ENCODE measurements at places on chromosomes 3 and 15.

DNA sequence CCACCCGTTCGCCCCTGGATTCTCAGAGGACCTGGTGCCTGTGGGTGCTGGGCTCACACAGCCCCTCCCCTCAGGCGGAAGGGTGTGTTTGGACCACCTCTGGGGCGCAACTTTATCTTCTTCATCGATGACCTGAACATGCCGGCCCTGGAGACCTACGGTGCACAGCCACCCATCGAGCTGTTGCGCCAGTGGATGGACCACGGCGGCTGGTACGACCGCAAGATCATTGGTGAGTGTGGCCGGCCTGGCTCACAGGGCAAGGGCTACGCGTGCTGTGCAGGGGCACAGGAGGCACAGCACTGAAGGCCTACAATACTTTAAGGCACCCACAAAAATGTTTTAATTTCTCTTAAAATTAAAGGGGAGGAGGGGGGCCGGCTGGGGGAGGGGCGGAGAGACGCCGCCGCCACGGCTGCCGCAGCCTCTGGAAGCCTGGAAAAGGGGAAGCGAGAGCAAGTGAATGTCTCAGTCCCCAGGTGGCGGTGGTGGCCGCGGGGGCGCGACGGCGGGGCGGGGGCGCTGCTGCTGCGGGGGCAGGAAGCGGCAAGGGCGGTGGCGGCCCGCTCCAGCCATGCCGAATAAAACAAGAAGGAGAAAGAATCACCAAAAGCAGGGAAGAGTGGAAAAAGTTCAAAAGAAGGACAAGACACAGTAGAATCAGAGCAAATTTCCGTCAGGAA, 56.8 kb downstream of the DNAH1 start:
- no peak for DNase-seq

- peak; percentile 3 for DNase-seq
These were observed 24.6 kb downstream of the EBLN2 start for GRCh38 chr3:73086071-73086494.

DNA sequence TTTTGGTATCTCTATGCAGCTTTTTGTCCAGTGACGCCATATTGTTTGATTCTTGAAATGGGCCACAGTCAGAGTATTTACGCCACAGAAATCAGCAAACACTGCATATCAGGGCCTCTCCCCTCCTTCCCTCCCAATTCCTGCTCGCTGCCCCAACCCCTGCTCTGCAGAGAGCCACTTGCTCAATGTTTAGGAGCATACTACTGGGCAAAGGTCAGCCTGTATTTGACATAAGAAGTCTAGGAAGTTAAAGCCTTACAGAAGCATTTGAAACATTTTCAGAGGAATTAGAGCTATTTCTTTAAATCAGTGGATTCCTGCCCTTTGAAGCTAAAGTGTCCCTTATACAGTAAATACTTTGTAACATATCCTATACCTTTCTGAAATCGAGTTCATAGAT, 17.4 kb upstream of the RARB start:
- no peak for DNase-seq

GRCh38 chr3:79067734-79068133, 700.1 kb downstream of the ROBO1 start:
- no peak for DNase-seq

DNA sequence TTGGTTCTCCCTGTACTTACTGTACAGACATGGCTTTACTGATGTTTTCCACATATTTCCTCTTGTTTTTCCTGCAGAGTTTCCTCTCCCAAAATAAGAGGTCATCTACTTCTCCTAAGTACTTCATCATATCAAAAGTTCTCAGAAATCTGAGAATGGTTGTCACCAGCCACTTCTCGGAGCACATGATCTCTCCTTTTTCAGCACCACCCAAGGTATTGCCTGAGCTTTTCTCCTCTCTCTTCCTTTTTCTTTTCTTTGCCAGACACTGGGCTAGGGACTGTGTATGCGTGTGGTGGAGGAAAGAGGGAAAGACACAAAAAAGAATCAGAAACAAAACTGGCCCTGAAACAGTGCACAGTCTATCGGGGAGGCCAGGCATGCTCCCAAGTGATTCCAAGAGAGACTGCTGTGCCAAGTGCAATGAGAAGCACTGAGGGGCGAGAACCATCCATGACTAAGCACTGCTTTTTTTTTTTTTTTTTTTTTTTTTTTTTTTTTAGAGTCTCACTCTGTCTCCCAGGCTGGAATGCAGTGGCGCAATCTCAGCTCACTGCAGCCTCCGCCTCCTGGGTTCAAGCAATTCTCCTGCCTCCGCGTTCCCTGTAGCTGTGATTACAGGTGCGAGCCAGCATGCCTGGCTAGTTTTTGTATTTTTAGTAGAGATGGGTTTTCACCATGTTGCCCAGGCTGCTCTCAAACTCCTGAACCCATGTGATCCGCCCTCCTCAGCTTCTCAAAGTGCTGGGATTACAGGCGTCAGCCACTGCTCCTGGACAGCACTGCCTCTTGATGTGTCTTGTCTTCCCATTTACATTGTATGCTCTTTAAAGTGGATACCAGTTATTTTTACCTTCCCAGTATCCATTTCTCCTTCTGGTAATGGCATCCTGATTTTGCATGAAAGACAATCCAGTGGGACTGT, 194.0 kb upstream of the FEZF2 start:
- DNase-seq = no peak

- no peak for DNase-seq
These were observed 47.1 kb upstream of the SGO1 start for GRCh38 chr3:20232906-20233780.

DNA sequence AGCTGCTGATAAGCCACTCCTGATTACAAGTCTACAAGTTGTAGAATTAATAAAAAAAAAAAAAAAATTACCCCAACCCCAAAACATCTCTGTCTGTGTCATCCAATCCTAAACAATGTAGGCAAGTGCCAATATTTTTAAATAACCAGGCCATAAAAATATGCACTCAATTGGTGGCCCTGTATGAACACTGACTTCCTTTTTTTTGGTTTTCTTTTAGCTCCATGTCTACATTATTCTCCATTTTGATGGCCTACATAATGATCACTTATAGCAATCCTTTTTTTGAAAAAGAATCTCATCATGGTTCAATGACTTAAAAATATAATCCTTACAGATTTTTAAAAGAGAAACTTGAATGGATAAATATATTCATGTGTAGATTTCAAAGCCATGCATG, 72.1 kb downstream of the FOXP1 start:
- DNase-seq = no peak

DNA sequence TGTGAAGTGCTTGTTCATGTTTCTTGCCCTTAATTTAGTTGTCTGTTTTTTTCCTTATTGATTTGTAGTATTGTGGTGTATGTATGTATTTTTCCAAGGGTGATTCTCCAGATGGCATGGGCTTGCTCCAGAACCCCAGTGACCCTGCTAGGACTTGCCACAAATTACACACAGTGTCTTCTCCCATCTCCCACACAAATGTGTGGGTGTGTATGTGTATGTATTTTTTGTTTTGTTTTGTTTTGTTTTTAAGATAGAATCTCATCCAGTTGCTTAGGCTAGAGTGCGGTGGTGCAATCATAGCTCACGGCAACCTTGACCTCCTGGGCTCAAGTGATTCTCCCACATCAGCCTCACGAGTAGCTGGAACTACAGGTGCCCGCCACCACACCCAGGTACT, 36.2 kb upstream of the ARID3B start:
- no peak for DNase-seq

DNA sequence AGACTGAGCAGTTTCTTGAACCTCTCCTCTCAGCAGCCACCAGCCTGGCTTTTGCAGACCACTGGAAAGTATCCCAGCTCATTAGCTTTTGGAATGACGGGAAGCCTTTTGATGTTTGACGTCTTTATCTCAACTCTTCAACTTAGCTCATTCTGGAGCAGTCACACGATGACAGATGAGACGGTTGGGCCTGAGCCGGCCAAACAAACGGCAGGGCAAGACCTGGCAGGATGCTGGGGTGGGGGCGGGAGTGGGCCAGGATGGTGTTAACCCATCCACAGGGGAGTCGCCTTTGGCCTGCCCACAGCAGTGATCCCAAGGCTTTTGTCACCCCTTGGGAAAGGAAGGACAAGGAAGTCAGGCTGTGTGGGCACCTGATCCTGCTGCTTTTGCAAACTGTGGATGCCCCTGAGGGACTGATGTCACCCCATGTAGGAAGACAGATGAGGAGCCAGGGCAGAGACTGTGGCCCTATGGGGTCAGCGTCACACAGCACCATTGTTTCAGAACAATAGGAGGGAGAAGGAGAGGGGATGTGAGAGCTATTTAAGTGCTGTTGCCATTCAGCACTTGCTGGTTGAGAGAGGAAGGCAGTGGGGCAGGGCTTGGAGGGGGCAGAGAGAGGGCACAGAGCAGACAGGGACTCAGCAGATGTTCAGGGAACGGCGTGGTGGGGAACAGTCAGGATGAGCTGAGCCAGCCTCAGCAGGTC, 121.9 kb upstream of the CTDSPL start:
- DNase-seq = no peak

DNA sequence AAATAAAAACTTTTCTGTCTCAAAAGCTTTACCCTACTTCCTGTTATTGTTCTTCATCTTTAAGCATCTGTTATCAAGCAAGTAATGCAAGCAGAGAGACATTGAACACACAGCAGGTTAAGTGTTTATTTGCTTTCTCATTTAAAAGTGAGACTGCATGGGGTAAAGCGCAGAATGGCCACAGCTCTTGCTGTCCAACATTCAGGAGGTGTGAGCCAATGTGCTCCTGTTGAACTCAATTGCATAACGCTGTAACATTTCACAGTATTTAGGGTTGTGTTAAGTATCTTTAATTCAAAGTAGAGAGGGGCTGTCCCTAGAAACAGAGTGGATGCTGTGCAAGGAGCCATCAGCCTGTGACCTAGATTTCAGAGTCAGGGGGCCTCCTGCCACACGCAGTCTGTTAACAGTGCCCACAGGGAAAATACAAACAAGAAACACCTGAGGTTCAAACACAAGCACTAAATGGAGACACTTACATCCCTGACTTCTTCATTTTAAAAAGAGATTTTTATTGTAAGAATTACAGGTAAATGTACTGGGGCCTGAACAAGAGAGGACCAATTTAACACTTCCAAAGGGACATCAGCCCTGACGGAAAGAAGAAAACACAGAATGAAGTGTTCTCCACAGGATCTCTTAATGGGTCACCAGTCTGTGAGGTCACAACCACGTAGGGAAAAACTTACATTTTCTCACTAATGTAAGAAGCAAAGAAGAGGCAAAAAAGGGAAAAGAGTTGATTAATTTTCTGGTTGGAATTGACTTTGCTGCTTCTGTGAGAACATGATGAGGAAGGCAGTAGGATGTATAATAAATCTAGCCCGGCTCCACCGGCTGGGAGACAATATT, 815.1 kb downstream of the VGLL3 start:
- DNase-seq = no peak

GRCh38 chr15:49223536-49224274, 53.7 kb downstream of the GALK2 start:
- DNase-seq = no peak

DNA sequence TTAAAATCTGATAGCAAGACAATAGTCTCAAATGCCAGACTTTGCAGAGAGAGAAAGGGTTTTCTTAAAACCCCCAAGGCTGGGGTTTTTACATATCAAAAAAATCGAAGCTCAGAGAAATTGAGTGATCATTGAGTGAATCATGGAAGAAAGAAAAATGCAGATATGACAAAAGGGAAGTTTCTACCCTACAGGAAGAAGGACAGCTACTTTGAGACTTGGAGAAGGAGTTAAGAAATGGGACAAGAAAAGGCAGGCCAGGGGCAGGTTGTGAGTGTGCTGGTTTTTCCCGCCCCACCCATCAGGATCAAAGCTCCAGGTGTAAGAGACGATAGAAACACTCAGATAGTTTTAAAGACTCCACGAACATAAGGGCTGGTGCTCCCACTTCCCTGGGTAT, 18.6 kb downstream of the TMEM158 start:
- no peak for DNase-seq

GRCh38 chr3:33941804-33942203, 143.4 kb downstream of the PDCD6IP start:
- no peak for DNase-seq

DNA sequence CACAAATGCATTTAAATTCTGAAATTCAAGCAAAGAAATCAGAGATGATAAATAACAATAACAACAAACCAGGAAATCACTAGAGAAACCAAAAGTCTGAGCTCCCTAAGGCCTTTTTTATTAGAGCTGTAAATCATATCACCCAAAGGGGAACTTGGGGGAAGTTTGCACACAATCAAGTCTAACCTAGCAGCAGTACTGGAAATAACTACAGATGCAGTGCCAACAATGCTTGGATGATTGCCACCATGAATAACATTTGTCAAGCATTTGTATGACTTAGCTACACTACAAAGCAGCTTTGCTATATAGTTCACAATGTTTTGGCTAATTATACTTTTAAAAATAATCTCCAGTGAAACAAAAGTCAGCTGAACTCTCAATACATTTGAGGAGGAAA, 27.8 kb downstream of the SHQ1 start:
- no peak for DNase-seq

GRCh38 chr15:90336705-90337141, 15.4 kb upstream of the ZNF774 start:
- no peak for DNase-seq

DNA sequence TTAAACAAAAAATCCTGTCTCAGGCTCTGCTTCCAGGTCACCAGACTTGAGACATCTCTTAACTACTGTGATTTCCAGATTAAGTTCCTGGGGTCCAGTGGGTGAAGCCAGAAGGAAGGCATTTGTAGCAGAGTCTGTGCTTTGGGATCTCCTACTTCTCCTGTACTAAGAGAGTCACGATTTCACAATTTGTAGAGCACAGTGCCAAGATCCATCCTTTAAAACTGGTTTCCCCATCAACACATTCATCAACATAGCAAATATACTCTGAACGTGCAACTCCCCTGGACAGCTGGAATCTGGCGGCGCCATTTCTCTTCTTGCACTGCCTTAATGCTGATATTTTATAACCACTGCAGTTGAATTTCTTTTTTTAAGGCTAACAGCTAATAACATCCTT, 33.2 kb downstream of the CDCP1 start:
- DNase-seq = no peak

DNA sequence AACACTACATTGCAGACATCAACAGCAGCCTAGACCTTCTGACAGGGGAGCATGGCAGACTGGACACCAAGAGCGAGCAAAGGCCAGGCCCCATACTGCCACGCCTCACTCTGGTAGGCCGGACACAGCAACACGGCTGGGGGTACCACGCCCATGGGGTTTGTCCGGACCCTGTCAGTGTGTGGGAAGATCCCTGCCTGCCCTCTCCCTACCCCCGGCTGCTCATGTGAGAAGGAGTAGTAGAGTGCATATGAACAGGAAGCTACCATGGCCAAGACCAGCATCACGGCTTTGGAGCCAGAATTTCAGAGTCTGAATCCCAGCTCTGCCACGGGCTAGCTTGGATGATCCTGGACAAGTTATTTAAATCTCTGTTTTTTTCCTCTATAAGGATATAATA, 27.9 kb downstream of the ALDH1L1 start:
- DNase-seq = no peak

- no peak for DNase-seq
These were observed 253.0 kb downstream of the RAP2B start for GRCh38 chr3:153414982-153415381.

Data from NCI-H2171 (cell line).